ENCODE measurements at places on chromosomes 1 and 21. TPM values are rescaled to one million over a fixed set of nuclear protein-coding genes. Genes with fewer than 3 reads are reported as not detected.
A peak's percentile ranks its signal among the peaks of the same experiment; 100 is the strongest.

DNA sequence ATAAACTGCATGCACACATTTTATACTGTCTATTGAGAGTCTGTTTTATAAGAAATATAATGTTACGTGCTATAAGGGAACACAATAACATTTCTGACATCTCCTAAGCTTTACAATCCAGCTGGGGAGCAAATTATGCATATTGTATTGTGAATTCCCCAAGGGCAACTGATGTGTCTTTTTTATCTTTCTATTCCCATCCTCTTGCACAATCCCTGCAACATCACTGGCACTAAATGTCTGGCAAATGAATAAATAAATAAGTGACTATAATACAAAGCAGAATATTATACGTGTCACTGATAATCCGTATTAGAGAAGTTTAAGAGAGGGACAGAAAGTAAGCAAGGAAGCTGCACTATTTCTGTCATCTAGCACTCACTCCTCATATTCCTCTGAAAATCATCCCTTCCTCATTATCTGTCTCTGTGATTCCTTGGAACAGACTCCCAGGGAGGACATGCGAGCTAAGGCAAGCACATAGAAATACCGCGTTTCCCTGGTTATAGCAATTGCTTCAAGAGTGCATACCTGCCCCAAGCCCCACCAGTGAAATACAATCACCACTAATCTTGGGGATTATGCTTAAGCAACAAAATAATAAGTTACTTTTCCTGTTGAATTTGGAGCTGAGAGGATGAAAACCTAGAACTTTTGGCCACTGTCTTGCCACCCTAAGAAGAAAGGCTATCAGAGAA lies 205.4 kb downstream of the SMYD3 start:
- no peak overlapping the region for H3K27ac ChIP-seq
- no peaks in the 10 kb centered on the region for H3K4me1 ChIP-seq
- no peak overlapping the region for H3K4me3 ChIP-seq
- no peaks in the 10 kb centered on the region for H3K36me3 ChIP-seq

JAM2 gene
- total RNA-seq: 13.0 TPM

DNA sequence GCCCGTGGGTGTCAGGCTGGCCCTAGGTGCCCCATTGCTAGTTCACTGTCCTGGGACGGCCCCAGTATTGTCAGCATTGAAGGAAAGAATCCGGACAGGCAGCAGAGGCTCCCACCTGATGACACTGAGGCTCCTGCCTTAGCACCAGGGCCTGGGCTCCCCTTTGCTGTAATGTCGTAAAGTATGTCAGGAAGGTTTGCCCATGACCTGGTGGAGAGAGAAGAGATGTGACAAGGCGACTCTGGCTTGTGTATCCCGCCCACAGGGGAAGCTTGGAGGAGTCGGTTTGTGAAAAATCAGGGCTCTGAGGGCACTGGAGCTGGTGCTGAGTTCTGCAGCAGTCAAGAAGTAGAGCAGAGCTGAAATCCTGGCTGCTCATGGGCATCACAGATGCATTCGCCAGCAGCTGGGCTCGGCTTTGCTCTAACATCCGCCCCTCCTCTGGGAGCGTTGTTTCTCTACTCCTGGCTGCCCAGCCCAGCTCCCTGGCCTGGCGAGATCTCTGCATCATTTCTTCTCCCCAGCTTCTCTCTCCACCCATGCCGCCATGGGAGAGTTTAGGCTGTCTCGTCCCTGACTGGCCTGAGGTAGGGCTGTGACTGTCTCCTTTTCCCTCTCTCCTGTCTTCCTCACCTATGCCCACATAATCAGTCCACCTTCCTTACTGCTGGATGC lies 74.1 kb downstream of the ADARB1 start:
- no peak overlapping the region for H3K27ac ChIP-seq
- H3K36me3 ChIP-seq: peaks cover 37% of the 10 kb centered on the region
- no peak overlapping the region for H3K4me3 ChIP-seq
- no peaks in the 10 kb centered on the region for H3K27me3 ChIP-seq
- DNase-seq: peak; percentile 55
- H3K4me1 ChIP-seq: peaks cover 22% of the 10 kb centered on the region

- DNase-seq: no peak
- peaks cover 7% of the 10 kb centered on the region for H3K27me3 ChIP-seq
- H3K27ac ChIP-seq: no peak overlapping the region
- H3K4me3 ChIP-seq: no peak overlapping the region
These were observed 81.2 kb downstream of the VWA5B1 start for GRCh38 chr1:20371883-20372282.

DNA sequence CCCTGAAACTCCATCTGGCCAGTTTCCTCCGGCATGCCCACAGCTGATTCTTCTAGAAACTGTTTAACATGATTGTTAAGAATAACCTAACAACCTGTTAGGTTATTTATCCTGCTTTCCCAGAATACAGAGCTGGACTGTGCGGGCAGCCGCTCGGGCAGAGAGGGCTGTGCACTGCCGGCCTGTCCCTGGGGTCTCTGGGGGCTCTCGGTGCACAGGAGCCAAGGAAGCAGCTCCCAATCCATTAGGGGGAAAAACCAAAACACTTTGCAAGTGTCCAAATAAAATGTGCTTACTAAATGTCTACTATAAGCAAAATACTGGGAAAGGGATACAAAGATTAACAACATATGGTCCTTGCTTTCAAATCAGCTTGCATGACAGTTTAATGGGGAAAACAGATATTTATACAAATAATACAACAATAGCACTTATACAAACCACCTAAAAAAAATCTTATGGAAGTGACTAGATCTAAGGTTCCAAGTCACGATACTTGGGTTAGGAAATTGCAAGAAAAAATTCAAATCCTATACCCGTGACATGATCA lies 50.7 kb downstream of the HLCS start:
- H3K27me3 ChIP-seq: no peaks in the 10 kb centered on the region
- DNase-seq: no peak
- H3K4me1 ChIP-seq: peaks cover 11% of the 10 kb centered on the region
- H3K4me3 ChIP-seq: no peak overlapping the region

GSTM1 gene
- total RNA-seq: not detected

- H3K27me3 ChIP-seq: no peaks in the 10 kb centered on the region
- peak overlapping the region; percentile 54 for H3K27ac ChIP-seq
- DNase-seq: peak; percentile 84
- no peaks in the 10 kb centered on the region for H3K4me1 ChIP-seq
- H3K4me3 ChIP-seq: no peak overlapping the region
These were observed 18.7 kb downstream of the C1orf198 start for GRCh38 chr1:230849451-230850224.

Measured in sigmoid colon (tissue), 7 donors.